ENCODE measurements at places on chromosomes 1 and 21.
A peak's percentile ranks its signal among the peaks of the same experiment; 100 is the strongest.

GRCh38 chr21:34933609-34934335, 115.3 kb downstream of the RUNX1 start:
- DNase-seq = peak; percentile 17

- no peak for DNase-seq
Observed at GRCh38 chr1:116330846-116331245, 42.2 kb upstream of the ATP1A1 start.

DNA sequence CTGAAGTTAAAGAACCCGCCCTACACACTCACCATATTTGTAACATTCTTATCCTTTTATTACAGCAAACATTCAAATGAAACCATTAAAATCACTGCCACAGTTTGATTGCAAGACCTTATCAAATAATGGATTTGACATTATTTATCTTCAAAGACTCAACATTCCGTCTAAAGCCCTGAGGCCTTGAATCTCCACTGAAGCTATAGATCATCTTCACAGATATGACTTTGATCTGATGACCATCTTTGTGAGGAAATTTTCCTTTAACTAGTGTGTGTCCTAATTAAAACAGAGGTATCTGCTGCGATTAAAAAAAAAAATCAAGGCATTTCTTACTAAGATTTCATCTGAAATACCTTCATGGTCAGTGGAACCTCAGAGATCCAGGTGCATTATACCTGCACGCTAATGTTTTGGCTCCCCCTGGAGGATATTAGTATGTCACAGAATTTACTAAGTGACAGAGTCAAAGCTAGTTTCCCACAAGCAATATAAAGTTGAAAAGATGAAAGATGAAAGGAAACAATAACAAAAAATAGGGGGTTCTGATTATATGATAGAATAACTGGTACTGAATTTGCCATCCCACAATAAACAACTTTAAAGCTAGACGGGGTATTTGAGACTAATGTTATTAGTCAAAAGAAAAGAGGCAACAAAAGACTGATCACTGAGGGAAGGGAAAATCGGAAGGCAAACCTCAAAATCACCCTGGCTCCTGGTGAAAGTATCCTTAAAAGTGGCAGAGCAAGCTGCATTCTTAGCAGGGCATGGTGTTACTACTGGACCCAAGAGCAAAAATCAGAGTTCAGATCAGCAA, 923.4 kb downstream of the NCAM2 start:
- DNase-seq = no peak

- DNase-seq = no peak
Observed at GRCh38 chr1:3028531-3029282, 7.4 kb downstream of the ACTRT2 start.

DNA sequence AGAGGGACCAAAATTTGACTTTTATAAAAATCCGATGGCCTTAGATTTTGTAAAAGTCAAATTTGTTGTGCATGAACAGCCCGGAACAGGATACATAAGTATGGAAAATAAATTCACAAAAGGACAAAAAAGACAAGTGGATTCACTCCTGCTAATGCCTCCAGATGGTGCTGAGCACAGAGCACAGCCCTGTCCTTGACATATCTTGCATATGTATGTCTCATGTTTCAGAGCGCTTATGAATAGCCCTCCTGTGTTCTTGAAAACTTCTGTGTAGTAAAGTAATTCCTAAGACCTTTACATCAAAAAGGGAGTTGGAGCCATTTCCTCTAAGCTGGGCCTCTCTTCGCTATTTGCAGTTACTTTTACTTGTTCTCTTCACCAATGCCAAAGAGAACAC, 110.7 kb upstream of the RAB3GAP2 start:
- DNase-seq = no peak

DNA sequence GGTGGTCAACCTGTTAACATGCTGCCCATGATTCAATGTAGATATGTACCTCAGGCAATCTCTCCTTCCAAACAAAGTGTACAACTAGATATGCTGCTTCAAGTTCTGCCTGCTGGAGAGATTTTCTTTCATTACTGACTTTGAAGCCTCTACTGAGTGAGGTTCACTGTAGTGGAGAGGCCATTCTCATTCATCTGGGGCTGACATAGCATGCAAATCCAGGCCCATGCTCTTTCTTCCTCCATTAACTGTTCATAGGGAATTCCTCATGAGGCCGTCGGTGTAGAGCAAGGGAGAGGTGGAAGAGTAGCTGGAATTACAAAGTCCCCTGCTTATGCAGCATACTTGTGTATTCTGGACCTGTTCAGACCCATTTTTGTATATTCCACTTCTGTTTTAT, 38.6 kb downstream of the VANGL2 start:
- no peak for DNase-seq

Data from activated naive CD4-positive, alpha-beta T cell treated with Interleukin-2 at 50 U/mL for 16 hours (primary cell).